ENCODE measurements at places on chromosomes 1 and 21. TPM values are rescaled to one million over a fixed set of nuclear protein-coding genes. Genes with fewer than 3 reads are reported as not detected.

DNA sequence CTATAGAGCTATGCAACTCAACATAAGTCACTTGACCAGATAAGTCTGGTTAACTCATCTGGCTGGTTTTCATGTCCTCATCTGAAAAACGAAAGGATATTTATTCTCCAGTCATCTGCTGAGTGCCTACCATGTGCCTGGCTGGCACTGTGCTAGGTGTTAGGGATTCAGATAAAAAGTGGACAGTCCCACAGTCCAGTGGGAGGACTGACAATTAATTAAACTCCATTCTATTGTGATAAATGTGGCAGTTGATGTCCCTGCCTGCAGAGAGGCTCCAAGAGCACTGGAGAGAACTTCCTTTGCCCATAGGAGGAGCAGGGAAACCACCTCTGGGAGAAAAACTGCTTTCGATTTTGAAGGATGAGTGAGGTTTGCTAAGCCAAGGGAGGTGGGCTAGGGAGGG is 5.4 kb downstream of the NUAK2 start:
- no peak for DNase-seq

- DNase-seq, result no peak
Observed at GRCh38 chr21:34200288-34200905, 127.0 kb downstream of the MRPS6 start.

GRCh38 chr1:47972864-47973432 is 24.2 kb downstream of the TRABD2B start:
- no peak for DNase-seq

DNA sequence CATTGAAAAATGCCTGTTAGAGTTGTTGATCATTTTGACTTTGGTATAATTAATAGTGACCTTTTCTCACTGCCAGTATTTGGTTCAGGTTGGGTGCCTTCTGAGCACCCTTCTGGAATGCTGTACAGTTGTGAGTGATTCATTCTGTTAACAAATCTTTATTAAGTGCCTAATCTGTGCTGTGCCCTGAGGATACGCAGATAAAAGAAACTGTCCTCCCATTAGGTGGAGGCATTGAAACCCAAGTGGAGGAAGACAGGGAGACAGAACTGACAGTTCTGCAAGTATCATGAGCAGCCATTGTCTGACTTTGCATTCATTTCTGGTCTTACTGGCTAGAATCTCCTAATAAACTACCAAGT is 76.1 kb upstream of the ZNF326 start:
- DNase-seq, result no peak

Gene KRTAP10-5
- polyA plus RNA-seq, result not detected

Gene DNAJC8
- 194 TPM for polyA plus RNA-seq
